ENCODE measurements at places on chromosomes 4 and X.

DNA sequence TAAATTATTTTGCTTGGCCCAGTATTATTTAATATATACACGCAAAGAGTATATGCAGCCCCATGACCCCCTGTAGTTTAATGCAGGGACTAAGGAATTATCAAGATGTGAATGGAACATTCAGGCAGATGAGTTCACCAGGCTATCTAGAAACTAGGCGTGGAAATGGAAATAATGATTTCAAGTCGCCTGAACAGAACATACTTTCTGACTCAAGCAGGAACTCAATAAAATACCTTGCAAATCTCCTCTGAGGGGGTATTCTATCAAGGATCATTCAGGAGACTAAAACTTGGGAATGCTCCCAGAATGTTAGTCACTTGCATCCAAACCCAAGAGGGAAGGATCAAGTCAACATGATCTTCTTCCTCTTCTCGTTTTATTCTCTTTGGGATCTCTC is 59.6 kb upstream of the RASSF6 start:
- H3K27me3 ChIP-seq: peaks cover 4% of the 10 kb centered on the region
- H3K4me3 ChIP-seq: no peak overlapping the region
- H3K27ac ChIP-seq: no peak overlapping the region
- H3K36me3 ChIP-seq: no peaks in the 10 kb centered on the region
- DNase-seq: no peak

DNA sequence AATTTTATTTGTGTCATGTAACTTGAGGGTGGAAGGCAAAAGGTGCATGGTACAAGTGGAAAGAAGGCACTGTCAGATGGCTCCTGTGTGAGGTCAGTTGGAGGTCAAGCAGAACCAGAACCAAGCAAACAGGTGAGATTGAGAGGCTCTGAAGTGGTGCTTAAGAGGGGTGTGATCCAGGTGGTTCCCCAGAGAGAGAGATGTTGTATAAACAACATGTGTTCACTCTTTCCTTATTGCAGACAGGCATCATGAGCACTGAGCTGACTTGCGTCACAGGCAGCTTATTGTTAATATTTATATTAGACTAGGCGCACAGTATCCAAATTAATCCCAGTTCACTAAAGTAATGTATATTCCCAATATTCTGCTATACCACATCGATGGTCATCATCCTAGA is 56.8 kb downstream of the CXCL13 start:
- H3K27ac ChIP-seq: no peak overlapping the region
- no peaks in the 10 kb centered on the region for H3K4me1 ChIP-seq
- no peak overlapping the region for H3K4me3 ChIP-seq
- no peaks in the 10 kb centered on the region for H3K36me3 ChIP-seq
- DNase-seq: no peak
- no peaks in the 10 kb centered on the region for H3K27me3 ChIP-seq

- H3K4me1 ChIP-seq: peaks cover 43% of the 10 kb centered on the region
- no peak overlapping the region for H3K4me3 ChIP-seq
- H3K27me3 ChIP-seq: no peaks in the 10 kb centered on the region
- H3K36me3 ChIP-seq: no peaks in the 10 kb centered on the region
- no peak for DNase-seq
- no peak overlapping the region for H3K27ac ChIP-seq
These were observed 34.9 kb upstream of the STK26 start for GRCh38 chrX:131988236-131988635.

GRCh38 chr4:182192511-182193181 is 50.6 kb upstream of the TENM3 start:
- H3K4me3 ChIP-seq: no peak overlapping the region
- no peaks in the 10 kb centered on the region for H3K27me3 ChIP-seq
- DNase-seq: no peak
- H3K4me1 ChIP-seq: no peaks in the 10 kb centered on the region
- no peaks in the 10 kb centered on the region for H3K36me3 ChIP-seq
- H3K27ac ChIP-seq: no peak overlapping the region

GRCh38 chrX:63428348-63428747 is 77.2 kb upstream of the SPIN4 start:
- H3K27ac ChIP-seq: no peak overlapping the region
- no peak overlapping the region for H3K4me3 ChIP-seq
- DNase-seq: no peak

GRCh38 chr4:176404621-176405020 is 84.9 kb downstream of the SPCS3 start:
- no peak overlapping the region for H3K27ac ChIP-seq
- no peaks in the 10 kb centered on the region for H3K36me3 ChIP-seq
- DNase-seq: no peak

- H3K27ac ChIP-seq: peak overlapping the region; percentile 85
- H3K36me3 ChIP-seq: no peaks in the 10 kb centered on the region
- H3K4me1 ChIP-seq: peaks cover 27% of the 10 kb centered on the region
- H3K4me3 ChIP-seq: peak overlapping the region; percentile 14
- DNase-seq: peak; percentile 12
These were observed 58.9 kb downstream of the PLAC1 start for GRCh38 chrX:134599184-134599914.

GRCh38 chrX:47483306-47484268 is 565 bp upstream of the ZNF41 start:
- peak overlapping the region; percentile 93 for H3K27ac ChIP-seq
- no peak for DNase-seq
- peaks cover 38% of the 10 kb centered on the region for H3K4me1 ChIP-seq
- H3K27me3 ChIP-seq: no peaks in the 10 kb centered on the region
- peaks cover 5% of the 10 kb centered on the region for H3K36me3 ChIP-seq

GRCh38 chrX:134476284-134476683 is 16.3 kb downstream of the HPRT1 start:
- no peaks in the 10 kb centered on the region for H3K4me1 ChIP-seq
- H3K27me3 ChIP-seq: no peaks in the 10 kb centered on the region
- no peak overlapping the region for H3K27ac ChIP-seq
- peaks cover 23% of the 10 kb centered on the region for H3K36me3 ChIP-seq

DNA sequence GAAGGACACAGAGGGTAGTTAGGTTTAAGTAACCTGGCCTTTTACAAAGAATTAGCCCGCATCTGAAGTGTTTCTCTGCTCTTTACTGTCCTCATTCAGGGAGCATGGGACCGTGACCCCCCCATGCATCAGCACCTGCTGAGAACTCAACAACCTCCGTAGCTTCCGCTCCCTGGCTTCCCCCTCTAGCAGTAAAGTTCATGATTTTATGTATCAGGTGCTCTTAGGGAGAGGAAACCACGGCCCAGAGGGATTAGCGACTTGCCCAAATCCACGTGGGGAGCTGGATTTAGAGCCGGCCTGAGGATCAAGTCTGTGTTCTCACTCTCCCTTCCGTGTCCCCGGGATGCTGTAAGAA is 284.6 kb upstream of the GATB start:
- DNase-seq: no peak
- H3K36me3 ChIP-seq: peaks cover 5% of the 10 kb centered on the region
- no peak overlapping the region for H3K4me3 ChIP-seq
- H3K4me1 ChIP-seq: no peaks in the 10 kb centered on the region
- H3K27me3 ChIP-seq: peaks cover 1% of the 10 kb centered on the region
- no peak overlapping the region for H3K27ac ChIP-seq

- no peak for DNase-seq
- no peak overlapping the region for H3K27ac ChIP-seq
- H3K4me3 ChIP-seq: no peak overlapping the region
- no peaks in the 10 kb centered on the region for H3K27me3 ChIP-seq
- H3K4me1 ChIP-seq: no peaks in the 10 kb centered on the region
- no peaks in the 10 kb centered on the region for H3K36me3 ChIP-seq
These were observed 35.7 kb upstream of the HGFAC start for GRCh38 chr4:3406021-3406420.

DNA sequence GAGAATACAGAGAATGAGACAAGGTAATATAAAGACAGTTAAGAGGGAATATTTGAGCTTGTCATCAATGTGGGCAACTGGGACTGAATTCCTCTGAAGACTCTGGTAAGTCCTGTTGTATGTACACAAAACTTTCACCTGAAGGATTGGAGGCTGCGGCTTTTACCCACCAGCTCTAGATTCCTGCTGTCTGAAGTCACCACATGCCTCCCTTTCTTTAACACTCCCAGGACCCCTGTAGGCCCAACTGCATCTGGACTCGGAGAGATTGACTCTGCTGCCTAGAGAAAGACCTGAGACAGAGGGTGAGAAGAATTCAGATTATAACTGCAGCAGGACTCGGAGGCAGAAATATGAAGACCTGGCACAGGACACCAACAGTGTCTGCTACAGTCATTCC is 1048.0 kb downstream of the PDHA2 start:
- no peaks in the 10 kb centered on the region for H3K4me1 ChIP-seq
- H3K36me3 ChIP-seq: no peaks in the 10 kb centered on the region
- H3K4me3 ChIP-seq: no peak overlapping the region
- H3K27me3 ChIP-seq: no peaks in the 10 kb centered on the region

DNA sequence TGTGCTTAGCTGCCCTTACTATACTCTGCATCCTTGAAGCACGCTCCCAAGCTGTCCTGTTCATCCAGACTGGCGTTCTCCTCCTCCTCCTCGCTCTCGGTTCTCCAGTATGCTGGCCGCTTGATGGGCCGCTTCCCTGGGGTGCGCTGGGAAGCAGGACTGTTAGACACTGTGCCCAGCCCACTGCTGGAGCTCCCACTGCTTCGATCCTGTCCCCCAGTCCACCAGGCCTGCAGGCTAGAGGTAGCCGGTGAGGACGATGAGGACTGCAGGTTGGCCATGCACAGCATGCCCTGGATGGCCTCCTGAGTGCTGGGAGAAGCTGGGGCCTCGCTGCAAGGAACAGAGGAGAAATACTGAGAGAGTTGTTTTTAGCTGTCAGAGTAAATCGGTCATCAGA is 59.4 kb downstream of the PHF8 start:
- H3K27ac ChIP-seq: peak overlapping the region; percentile 39
- DNase-seq: no peak
- no peak overlapping the region for H3K4me3 ChIP-seq
- H3K4me1 ChIP-seq: no peaks in the 10 kb centered on the region
- peaks cover 37% of the 10 kb centered on the region for H3K36me3 ChIP-seq

GRCh38 chrX:68186552-68187262 is 246.6 kb downstream of the OPHN1 start:
- no peaks in the 10 kb centered on the region for H3K36me3 ChIP-seq
- H3K27me3 ChIP-seq: peaks cover 3% of the 10 kb centered on the region
- peak overlapping the region; percentile 54 for H3K27ac ChIP-seq
- no peak overlapping the region for H3K4me3 ChIP-seq
- H3K4me1 ChIP-seq: no peaks in the 10 kb centered on the region

DNA sequence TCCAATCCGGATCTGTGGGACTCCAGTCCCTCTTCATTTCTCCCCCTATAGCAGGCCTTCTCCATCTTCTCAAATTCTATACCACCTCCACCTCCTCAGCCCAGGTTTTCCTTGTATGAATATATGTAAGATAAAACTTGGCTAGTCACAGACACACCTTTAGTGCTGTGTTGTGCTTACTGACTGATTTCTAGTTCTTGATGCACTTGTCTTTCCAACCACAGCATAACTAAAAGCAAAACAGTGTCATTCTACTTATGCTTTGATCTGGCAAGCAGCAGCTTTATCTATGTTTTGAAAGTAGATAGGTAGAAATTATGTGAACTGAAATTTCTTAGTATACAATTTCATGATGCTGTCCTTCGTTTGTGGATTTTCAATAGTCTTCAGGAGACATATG is 47.5 kb downstream of the CCNI start:
- H3K4me1 ChIP-seq: peaks cover 65% of the 10 kb centered on the region
- no peak for DNase-seq
- no peak overlapping the region for H3K4me3 ChIP-seq
- no peaks in the 10 kb centered on the region for H3K27me3 ChIP-seq

GRCh38 chrX:56766554-56767347 is 37.7 kb downstream of the NBDY start:
- H3K4me3 ChIP-seq: no peak overlapping the region
- peaks cover 12% of the 10 kb centered on the region for H3K36me3 ChIP-seq
- no peaks in the 10 kb centered on the region for H3K27me3 ChIP-seq
- DNase-seq: no peak
- H3K27ac ChIP-seq: peak overlapping the region; percentile 96

DNA sequence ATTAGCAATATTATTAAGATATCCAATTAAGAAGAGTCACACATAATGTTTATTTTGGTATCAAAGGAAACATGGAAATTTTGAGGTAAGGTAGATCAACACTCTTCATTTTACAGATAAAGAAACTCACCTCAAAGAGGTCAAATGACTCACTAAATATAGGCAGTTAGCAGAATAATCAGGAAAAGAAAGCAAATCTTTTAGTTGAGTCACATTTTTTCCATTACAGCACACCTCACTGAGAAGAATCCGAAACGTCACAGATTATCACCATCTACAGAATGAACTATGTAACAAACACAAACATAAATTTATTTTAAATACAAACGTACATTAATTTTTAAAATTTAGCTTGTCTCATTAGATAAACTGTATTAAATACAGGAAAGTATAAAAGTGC is 70.1 kb downstream of the TMEM47 start:
- DNase-seq: no peak
- H3K27ac ChIP-seq: no peak overlapping the region
- no peaks in the 10 kb centered on the region for H3K4me1 ChIP-seq

- H3K4me3 ChIP-seq: no peak overlapping the region
- no peak for DNase-seq
- no peaks in the 10 kb centered on the region for H3K4me1 ChIP-seq
These were observed 218.7 kb upstream of the PPARGC1A start for GRCh38 chr4:24108567-24108966.

- H3K27ac ChIP-seq: peak overlapping the region; percentile 93
- H3K27me3 ChIP-seq: no peaks in the 10 kb centered on the region
- H3K4me1 ChIP-seq: peaks cover 86% of the 10 kb centered on the region
- peaks cover 2% of the 10 kb centered on the region for H3K36me3 ChIP-seq
- peak overlapping the region; percentile 9 for H3K4me3 ChIP-seq
These were observed 19.4 kb downstream of the SPRY1 start for GRCh38 chr4:123415977-123416376.

- DNase-seq: no peak
- H3K4me1 ChIP-seq: no peaks in the 10 kb centered on the region
- no peak overlapping the region for H3K4me3 ChIP-seq
- no peak overlapping the region for H3K27ac ChIP-seq
- H3K36me3 ChIP-seq: peaks cover 2% of the 10 kb centered on the region
These were observed 175.1 kb upstream of the GRID2 start for GRCh38 chr4:92128676-92129075.

DNA sequence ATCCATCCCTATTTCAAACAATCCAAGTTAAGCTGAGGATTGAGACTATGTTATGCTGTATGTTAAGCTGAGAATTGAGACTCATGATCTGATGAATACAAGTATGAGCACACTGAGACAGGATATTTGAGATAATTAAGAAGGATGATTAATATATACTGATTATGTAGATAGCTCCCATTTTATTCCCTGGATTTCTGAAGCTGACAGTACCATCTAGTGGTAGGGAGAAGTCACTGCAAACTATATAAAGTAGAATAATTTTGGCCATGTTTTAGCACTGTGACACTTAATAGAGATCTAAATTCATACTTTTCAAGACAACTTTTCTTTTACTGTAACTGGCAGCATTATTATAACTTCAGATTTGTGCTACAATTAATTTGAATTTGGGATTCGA is 63.8 kb upstream of the HPRT1 start:
- H3K4me3 ChIP-seq: no peak overlapping the region
- H3K27me3 ChIP-seq: no peaks in the 10 kb centered on the region
- no peak for DNase-seq
- H3K36me3 ChIP-seq: peaks cover 33% of the 10 kb centered on the region
- H3K4me1 ChIP-seq: no peaks in the 10 kb centered on the region

DNA sequence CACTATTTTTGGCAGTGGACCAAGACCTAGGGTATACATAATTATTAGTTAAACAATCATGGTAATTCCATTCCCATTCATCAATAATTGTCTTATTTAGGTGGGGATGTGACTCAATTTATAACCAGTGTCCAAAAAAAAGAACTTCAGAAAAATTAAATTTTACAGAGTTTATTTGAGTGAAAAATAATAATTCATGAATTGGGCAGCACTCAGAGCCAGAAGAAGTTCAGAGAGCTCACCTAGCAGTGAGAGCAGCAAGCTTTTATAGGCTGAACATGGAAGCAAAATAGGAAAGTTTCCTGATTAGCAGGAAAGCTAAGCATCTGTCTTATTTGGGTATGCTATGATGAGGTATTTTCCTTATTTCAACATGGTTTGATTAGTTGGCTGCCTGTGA is 500.8 kb downstream of the PCDH7 start:
- H3K4me3 ChIP-seq: no peak overlapping the region
- no peaks in the 10 kb centered on the region for H3K27me3 ChIP-seq
- no peak overlapping the region for H3K27ac ChIP-seq
- DNase-seq: no peak
